ENCODE measurements at places on chromosomes 13 and 19.

DNA sequence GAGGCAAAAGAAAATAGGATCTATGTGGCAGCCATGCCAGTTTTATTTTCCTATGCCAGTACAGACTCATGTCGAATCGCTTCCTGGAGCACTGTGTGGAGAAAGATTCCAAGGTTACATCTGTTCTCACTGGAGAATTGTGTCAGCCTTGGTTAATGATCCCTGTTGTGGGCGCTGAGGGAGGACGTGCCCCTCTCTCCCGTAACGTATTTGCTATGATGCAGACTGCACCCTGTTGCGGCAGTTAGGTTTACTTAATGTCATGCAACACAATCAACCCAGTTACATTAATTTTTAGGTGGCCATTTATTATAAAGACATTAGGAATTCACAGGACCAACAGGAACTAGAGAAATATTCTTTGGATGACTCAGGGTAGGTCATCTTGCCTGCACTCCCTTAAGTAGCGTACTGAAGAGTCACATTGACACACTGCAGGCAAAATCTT, 892.9 kb downstream of the EFNB2 start:
- DNase-seq: no peak

DNA sequence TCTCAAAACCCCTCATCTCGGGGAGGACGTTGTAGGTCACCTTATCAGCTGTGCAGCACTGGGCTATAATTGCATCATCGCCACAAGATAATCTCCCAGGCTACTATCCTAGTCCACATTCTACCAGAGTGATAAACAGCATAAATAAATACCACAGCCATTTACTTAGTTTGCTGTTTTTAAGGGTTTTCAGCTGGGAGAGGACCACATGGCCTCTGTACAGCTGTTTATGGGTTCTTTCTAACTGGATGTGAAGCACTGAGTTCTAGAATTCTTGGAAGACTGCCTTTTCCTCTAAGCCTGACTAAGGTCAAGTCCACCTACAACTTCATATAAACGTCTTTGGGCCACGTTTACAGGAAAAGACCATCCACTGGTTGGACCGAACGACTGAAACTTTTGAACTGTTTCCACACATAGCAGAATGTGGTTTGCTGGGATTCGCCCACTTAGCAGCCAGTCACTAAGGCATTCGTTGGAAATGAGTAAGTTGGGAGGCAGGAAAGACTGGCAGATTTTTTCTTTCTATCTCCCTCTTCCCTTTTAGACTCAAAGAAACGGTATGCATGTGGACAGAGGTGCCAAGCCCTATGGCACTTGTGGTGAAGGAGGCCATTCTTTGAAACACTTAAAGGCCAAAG, 752.5 kb upstream of the SGCG start:
- no peak for DNase-seq

DNA sequence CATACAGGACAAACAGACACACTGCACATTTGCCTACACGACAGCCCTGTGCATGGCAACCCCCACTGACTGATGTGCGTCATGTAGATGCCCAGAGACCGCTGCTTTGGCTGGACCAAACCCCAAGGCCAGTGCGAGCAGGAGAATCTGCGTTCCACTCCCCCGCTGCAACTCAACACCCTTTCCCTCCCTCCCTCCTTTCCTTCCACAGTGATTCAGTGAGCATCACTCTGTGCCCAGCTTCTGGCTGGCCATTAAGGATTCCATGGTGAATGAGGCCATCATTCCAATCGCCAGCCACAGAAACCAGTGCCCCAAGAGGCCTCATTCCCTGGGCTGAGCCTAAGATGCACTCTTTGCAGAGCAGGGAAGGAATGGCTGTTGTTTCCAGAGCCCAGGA, 61.6 kb downstream of the GSX1 start:
- DNase-seq: no peak

DNA sequence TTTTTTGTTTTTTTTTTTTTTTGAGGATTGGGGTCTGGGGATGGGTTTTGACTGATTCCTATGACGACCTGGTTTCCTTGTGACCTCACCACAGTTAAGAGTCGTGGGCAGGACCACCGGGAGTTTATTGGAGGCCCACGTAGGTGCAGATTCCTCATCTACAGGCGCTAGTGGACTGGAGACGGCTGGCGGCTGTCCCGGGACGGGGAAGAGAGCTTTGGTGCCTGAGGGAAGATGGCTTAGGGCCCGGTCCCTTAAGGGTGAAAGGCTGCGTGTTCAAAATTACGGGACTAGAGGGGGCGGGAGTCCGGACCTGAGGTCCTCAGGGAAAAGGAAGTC, 682 bp upstream of the TEAD2 start:
- DNase-seq: no peak

DNA sequence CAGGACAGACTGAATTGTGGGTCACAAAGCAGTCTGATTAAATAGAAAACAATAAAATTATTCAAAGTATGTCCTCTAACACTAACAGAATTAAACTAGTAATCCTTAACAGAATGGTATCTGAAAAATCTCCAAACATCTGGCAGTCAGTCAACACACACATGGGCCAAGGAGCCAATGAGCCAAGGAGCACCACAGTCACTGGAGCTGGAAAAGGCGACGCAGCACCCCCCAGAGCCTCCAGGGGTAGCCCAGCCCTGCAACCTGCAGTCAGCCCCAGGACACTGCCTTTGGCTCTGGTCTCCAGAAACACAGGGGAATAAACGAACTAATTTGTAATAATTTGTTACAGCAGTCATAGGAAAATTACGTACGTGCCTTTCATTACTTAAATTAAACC, 12.3 kb downstream of the TUBGCP3 start:
- DNase-seq: no peak

DNA sequence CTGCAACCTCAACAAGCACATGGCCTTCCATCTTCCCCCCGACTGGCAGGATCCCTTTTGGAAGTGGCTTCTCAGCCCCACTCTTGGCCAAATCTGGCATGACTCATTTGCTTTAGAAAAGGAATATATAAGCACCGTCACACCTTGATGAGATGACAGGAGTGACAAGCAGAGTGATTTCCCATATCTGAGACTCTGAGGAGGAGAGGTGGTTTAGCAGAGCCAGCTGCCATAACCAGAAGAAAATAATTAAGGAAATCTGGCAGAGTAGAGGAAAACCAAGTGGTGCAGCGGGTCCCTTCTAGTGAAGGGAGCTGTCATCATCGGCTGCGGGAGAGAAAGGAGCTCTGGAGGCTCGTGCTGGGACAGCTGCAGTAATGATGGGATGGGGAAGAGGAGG, 27.5 kb upstream of the KCTD15 start:
- no peak for DNase-seq

DNA sequence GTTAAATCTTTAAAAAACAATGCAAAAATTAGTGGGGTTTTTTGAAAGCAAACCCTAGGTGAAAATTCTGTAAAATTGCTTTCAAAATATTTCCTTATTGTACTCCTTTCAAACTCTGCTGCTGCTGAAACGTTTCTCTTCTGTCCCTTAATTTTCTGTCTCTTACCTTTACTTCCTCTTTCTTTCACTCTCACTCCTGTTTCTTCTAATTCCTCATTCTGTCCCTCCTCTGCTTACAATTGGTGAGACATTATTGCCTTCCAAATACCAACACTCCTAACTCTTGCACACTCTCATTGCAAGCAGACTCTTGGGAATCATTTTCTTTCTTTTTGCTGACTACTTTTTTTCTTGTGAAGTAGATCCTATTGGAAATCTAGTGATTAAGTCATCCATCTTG, 685.6 kb upstream of the SLITRK1 start:
- no peak for DNase-seq

GRCh38 chr19:11205939-11206570, 8.7 kb upstream of the KANK2 start:
- DNase-seq: no peak

DNA sequence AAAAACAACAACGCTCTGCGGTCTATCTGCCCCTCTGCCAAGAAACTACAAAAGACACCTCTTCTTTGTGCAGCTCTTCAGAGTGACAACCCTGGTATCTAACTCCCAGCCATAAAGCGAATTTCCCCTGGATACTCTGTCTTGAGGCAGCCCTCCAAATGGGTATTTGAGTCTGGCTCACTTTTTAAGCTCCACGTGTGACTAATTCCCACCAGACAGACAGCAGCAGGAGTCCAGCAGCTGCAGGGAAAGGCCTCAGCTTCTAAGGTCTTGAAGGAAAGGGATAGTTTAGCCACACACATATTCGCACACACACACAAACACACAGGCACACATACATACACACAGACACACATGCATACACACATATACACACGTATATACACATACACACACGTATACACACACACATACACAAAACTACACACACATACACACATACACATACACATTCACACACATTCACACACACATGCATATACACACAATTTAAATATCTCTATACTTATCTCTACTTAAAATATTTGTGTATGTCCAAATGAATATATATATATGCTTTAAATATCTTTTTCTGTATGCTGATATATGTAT, 188.8 kb downstream of the TSHZ3 start:
- no peak for DNase-seq

GRCh38 chr13:112781287-112781686, 91.4 kb downstream of the ATP11A start:
- no peak for DNase-seq

DNA sequence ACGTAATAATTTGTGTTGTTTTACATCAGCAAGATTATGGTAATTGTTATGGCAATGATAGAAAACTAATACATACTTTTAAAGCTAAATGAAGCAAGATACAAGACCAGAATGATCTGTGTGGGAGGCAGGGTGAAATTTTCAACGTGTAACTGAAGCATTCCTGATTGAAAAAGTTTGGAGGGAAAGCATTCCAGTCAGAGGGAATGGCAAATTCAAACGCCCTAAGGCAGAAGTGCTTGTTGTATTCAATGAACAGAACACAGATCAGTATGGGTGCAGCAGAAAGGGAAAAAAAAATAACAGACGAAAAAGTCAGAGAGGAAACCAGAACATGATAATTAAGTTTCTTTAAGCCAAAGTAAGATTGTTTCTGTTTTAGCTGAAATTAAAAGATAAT, 928.5 kb upstream of the SLITRK1 start:
- DNase-seq: no peak

DNA sequence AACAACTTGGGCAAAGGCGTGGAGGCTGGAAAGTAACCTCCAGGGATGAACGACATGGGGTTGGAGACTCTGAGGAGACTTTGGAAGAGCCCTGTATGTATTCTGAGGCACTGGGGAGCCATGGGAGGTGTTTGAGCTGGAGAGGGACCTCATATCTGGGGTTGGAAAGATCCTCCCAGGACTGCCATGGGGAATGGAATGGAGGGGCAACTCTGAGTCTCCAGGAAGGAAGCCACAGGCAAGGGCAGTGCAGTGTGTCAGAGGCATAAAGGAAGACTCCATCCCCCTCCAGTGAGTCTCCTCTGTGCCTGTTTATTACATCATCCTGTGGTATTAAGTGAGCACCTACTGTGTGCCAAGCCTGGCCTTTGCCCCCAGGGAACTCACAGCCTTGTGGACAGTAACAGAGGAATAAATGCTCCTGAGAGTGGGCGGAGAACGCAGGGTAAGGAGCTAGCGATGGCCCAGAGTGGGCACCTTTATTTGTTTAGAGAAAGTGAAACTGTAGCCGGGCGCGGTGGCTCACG, 7.7 kb downstream of the PEAK3 start:
- no peak for DNase-seq

GRCh38 chr19:35246466-35247092, 2.2 kb upstream of the LSR start:
- no peak for DNase-seq

DNA sequence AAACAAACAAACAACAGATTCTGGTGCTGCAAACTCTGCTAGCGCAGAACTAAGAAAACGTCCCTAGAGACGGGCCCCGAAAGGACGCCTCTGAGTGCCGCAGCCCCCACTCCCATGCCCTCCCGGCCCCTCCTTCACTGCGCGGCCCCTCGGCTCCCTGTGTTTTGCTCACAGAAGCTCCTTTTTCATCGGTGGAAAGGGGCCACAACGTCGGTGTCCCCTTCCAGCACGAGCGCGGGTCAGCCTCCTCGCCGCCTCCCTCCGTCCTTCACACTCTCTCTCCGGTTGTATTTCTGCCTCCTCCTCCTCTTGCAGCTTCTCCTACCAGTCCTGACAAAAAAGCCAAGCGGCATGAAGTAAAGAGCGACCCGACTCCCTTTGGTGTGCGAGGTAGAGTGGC, 14.8 kb upstream of the F7 start:
- DNase-seq: no peak

- DNase-seq: peak; percentile 59
Measured at GRCh38 chr13:27375686-27376326, 48.6 kb upstream of the GTF3A start.

GRCh38 chr13:69243366-69243765, 864.3 kb upstream of the ATXN8OS start:
- DNase-seq: no peak
